SJCRH30 (cell line): ENCODE measurements at places on chromosomes 16 and 17. TPM values are rescaled to one million over a fixed set of nuclear protein-coding genes. Genes with fewer than 3 reads are reported as not detected.

GRCh38 chr17:72943826-72944689 lies 148.4 kb downstream of the SLC39A11 start:
- peak; percentile 16 for DNase-seq

GRCh38 chr16:726438-727290 lies at the start of the genes CCDC78 and HAGHL:
CCDC78 (minus strand) TSS chr16:726443; CDS start chr16:726367, 76 bp downstream.
HAGHL (plus strand) TSS chr16:727106; CDS start chr16:727510, 404 bp downstream.
- DNase-seq: peak; percentile 76

DNA sequence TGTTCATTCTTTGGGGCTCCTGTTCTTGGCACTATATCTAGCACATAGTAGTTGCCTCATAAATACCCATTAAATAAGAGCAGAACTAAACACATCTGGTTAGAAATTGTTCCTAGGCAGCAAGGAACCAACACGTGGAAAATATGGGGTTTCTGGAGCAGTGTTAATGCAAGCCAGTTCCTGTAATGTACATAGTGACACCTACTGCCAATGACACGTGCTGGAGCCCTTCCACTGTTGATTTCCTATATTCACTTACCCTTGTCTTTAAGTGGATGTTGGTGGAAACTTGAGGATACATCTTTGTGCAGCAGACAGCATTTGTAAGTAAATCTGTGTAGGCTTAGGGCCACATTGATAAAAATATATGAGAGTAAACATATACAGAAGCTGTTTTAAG lies 1.6 kb upstream of the IRF8 start:
- no peak for DNase-seq

DNA sequence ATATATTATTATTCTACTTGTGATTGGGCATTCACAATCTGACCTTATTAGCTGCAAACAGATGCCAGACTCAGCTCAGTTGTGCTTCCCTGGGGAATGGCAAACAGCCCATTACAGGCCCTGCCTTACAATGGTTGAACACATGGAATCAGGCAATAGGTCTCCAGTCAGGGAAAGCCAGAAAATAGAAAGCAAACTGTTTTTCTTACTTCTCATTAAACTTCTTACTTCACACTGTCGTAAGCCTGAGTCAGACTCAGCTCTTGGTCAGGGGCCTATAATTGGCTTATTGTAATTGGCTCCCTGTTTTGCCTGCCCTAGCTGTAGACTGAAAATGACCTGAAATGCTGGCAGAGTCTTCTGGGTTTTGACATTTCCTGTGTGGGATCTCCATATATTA lies 77.0 kb upstream of the CA10 start:
- DNase-seq: no peak

- DNase-seq: peak; percentile 79
These were observed 6.4 kb upstream of the CACNG4 start for GRCh38 chr17:66957951-66958579.

DNA sequence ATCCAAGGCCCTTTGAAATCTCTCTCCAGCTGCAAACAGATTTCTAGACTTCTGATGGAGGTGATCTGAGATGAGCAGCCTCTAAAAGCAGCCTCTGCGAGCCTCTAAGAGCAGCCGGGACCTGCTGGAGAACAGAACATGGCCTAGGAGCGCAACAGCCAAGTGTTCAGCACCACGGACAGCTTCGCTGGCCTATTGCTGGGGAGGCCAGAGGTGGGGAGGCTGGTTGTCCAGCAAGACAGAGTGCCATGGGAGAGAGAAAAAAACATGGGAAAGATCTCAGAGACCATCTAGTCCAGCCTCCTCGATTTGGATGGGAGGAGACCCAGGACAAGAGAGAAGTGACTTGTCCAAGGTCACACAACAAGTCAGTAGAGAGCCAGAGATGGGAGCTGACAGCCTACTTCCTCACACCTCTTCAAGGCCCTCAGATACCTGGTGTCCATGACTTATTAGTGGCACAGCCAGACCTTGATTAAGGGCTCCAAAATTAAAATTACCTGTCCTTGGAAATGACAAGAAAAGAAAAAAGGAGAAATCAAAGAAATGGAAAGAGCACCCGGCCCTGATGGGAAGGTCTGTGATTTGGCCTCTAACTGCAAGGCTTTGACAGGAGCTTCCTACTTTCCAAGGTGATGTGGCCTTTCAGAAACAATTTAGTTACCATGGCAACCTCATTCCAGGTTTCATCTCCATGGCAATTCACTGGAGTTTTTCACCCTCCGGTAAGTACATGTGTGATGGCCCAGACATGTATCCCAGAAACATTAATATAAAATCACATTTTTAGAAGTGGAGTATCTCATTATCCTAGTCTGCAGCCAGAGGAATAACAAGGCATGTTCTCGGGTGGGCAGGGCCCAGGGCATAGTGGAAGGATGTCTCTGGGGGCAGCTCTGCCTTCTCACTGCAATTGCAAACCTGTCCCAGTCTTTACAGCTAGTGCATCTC lies 14.5 kb downstream of the RPRML start:
- DNase-seq: peak; percentile 75

- DNase-seq: no peak
These were observed 67.5 kb upstream of the LGALS9 start for GRCh38 chr17:27563532-27563931.

GRCh38 chr16:66271074-66272060 lies 95.1 kb upstream of the CDH5 start:
- peak; percentile 10 for DNase-seq

GRCh38 chr17:38434178-38434665 lies 6.0 kb downstream of the ARHGAP23 start:
- DNase-seq: no peak

DNA sequence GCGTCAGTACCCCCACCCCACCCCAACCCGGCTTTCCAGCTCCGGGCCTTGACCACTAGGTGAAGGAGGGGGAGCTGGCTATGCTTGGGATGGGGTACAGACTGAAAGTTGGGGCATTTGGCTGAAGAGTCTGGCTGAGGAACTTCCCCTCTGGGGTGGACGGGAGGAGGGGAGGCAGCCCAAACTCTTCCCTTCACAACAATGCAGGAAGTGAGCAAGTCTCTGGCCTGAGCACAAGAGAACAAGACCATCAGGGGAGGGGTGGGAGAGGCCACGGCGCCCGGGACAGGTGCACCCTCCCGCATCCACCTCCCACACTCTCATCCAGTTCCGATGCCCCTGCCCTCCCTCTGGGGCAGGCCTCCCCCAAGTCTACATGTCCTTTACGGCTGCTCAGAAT lies 5.6 kb downstream of the USH1G start:
- DNase-seq: no peak

Gene GPR139
- not detected in 2 replicates for total RNA-seq

Gene CEP20
- total RNA-seq: 38.6 and 44.1 TPM in 2 replicates

Gene HOXB9
- total RNA-seq: 2.5 and 4.0 TPM in 2 replicates

Gene BCAR1
- total RNA-seq: 17.4 and 21.7 TPM in 2 replicates

Gene SLC16A6
- total RNA-seq: 0.18 and 0.30 TPM in 2 replicates

Gene ZFP1
- total RNA-seq: 8.4 and 10.9 TPM in 2 replicates

Gene HOXB4
- 3.7 and 4.3 TPM in 2 replicates for total RNA-seq
